ENCODE measurements at places on chromosomes 12 and 14.

GRCh38 chr12:82329508-82329907, 28.7 kb downstream of the CCDC59 start:
- DNase-seq: no peak

- no peak for DNase-seq
Measured at GRCh38 chr14:68331991-68332390, 460.9 kb downstream of the ZFP36L1 start.

- DNase-seq: no peak
Measured at GRCh38 chr12:21809100-21809499, 34.6 kb upstream of the KCNJ8 start.

DNA sequence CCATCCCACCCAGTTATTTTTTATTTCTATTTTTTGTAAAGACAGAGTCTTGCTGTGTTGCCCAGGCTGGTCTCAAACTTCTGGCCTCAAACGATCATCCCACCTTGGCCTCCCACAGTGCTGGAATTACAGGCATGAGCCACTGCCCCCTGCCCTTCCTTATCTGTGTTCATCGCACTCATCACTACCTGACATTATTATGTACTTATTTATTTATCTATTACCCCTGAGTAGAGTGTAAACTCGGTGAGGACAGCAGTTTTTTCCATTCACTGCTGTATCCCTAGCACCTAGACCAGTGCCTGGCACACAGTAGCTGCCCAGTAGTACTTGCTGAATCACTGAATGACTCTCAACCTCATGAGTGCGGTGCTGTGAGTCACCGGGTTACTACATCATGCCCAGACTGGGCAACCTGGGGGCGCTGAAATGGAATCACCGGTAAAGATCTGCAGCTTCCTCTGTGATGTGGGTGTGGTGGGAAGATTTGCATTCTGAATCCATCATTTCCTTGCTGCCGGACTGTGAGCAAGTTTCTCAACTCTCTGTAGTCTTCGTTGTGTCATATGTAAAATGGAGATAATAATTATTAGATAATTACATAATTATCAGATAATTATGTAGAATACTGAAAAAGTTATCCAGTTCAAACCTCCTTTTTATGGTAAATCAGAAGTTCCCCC, 81.9 kb upstream of the USP44 start:
- no peak for DNase-seq

- DNase-seq: no peak
Measured at GRCh38 chr14:34496679-34497513, 34.9 kb upstream of the SPTSSA start.

DNA sequence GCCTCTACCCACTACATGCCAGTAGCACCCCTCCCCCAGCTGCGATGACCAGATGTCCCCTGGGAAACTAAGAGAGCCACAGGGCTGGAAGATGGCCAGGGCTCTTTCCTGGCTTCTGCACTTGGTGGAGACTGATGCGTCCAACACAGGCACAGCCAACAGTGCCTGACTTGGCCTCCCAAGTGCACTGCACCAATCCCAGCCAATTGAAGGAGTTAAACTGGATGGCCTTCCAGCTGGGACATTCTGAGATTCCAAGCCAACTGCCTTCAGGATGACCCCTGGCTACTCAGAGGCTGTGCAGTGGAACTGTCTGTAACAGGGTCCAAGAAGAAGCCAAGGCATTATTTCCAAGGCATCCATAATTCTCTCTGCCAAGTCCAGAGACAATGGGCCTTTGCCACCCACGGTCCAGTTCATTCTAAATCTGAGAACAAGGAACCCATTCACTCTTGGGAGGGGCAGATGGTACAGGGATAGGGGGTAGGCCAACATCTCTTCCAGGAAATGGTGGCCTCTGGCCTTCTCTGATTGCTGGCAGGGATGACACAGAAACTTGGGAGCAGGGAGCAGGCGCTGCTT, 35.2 kb downstream of the PRIMA1 start:
- no peak for DNase-seq

DNA sequence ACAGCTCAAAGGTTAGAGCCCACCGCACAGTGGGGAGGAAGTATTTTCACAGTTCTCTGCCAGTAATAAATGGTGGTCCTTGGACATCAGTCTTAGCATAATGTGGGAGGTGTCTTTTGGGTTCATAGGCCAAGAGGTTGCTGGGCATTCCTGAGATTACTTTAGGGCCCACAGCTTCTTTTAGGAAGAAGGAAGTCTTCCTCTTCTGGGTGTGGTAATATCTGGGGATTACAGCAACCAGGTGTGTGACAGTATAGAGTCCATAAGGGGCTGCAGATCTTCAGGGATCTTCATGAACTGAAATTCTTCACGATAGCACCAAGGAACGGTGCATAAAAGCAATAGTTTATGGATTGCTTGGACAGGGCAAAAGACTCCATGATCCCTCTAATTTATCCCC, 56.2 kb upstream of the PTGR2 start:
- DNase-seq: no peak

- peak; percentile 69 for DNase-seq
Measured at GRCh38 chr14:93970965-93971634, 5.3 kb downstream of the ASB2 start.

DNA sequence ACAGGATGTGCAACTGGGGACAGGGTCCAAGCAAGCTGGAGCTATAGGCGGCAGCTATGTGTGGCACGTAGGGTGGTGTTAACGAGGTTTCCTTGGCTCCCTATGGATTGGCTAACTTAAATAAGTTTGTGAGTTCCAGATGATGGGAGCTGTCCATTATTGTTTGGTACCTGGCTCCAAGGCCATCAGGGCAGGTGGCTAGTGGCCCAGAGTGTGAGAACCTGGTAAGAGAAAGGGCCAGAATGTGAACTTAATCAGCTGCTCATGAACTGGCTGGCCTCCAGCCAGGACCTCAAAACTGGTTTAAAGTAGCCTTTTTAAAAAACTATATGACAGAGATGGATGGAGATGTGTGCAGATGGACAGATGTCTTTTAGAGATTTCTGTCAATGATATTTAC, 1.5 kb upstream of the BDKRB2 start:
- no peak for DNase-seq

- DNase-seq: no peak
Measured at GRCh38 chr14:21525571-21525961, 580 bp downstream of the SALL2 start.

- DNase-seq: no peak
Measured at GRCh38 chr14:53035336-53036210, 84.7 kb upstream of the FERMT2 start.

DNA sequence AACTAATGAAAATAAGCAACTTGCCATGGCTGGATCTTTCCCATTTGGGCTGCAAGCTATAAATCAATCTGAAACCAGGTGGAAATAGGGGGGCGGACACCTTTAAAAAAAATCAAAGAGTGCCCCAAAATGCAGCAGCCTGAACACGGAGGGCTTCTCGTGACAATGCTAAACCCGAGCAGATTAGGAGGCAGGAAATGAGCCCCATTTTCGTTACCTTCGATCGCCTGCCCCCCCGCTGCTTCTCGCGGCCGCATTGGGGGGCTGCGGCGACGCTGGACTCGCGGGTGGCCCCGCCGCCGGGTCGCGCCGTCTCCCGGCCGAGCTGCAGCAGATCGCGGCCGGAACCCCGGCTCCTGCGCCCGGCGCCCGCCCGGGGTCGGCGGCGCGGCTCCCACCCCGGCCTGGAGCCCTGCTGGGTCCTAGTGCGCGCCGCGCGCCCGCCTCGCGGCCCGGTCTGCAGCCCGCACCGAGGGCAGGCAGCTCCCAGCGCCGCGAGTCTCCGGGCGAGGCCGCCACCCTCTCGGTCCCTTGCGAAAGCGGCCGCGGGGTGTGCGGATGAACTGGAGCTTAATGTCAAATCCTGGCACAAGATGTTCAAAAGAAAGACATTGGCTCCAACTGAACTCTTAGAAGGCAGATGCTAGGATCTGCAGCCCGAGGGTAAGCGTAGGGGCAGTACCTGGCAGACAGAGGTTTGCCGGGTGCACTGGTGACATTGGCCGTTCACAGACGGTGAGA, 201.9 kb upstream of the FOXN3 start:
- DNase-seq: peak; percentile 51

DNA sequence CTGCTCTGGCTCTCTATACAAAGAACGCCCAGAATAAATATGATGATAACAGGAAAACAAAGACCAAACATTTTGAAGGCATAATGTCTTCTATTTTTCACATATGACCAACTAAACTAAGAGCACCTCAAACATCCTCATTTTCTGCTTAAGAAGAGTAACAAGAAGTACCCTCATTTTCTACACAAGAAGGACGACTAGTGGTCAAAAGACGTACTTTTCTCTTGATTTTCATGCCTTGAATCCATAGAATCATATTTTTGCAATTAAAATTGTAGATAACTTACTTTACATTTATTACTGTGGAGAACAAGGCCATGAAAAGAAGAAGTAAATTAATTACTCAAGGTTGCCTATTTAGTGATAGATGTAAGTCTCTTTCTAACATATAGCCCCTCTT, 358.6 kb downstream of the DUSP6 start:
- no peak for DNase-seq

GRCh38 chr12:1161197-1161596, 170.2 kb downstream of the ERC1 start:
- no peak for DNase-seq

DNA sequence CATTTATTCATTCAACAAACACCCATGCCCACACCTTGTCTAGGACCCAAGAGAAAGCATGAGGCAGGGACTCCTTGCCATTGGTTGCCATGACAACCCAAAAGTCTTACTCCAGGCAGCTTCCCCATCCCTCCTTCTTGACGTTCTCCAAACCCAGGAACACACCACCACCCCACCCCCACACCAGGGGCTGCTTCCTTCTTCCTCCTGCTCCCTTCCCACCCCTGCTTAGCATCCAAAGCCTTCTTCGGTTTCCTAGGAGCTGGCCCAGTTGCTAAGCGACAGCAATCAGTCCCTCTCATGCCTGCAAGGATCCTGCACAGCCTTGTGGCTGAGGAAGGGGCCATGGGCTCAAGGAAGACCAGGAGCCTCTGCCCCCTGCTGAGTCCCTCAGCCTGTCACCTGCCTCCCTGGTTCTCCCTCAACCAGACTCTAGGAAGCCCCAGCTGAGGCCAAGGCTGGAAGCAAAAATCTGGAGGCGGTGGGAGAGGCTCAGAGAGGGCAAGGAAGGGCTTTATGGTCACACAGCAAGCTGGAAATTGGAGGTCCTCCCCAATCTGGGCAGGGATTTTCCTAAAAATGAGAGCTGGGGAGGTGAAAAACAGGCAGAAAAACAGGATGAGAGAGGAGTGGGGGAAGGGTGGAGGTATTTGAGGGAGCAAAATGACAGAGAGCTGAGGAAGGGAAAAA, 15.4 kb downstream of the RASAL1 start:
- no peak for DNase-seq

- DNase-seq: no peak
Measured at GRCh38 chr14:100525615-100526014, 61.6 kb downstream of the BEGAIN start.
